ENCODE measurements at places on chromosomes 16 and 17.

- peak; percentile 61 for DNase-seq
These were observed 29.3 kb downstream of the MAF start for GRCh38 chr16:79571065-79571902.

GRCh38 chr16:81796583-81797346 lies 17.7 kb downstream of the PLCG2 start:
- no peak for DNase-seq

GRCh38 chr16:82241469-82242052 lies 71.5 kb upstream of the MPHOSPH6 start:
- no peak for DNase-seq

- no peak for DNase-seq
These were observed 59.9 kb upstream of the CDH5 start for GRCh38 chr16:66306366-66307150.

GRCh38 chr17:1474402-1475189 lies 17.9 kb downstream of the MYO1C start:
- DNase-seq = no peak

DNA sequence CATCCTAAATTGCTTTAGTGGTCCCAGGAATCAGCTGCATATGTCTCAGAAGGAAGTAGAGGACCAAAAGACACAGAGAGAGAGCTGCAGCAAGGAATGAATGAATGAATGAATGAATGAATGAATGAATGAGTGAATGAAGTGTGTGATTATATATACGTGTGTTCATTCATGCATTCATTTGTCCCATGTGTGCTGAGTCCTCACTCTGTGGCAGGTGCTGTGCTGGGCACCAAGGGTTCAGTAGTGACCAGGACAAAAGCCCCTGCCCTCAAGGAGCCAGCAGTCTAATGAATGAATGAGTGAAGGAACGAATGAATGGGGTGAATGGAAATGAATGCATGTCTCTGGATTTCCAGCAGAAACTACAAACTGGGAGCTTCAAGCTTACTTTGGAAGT lies 9.4 kb downstream of the CNGB1 start:
- DNase-seq = no peak

DNA sequence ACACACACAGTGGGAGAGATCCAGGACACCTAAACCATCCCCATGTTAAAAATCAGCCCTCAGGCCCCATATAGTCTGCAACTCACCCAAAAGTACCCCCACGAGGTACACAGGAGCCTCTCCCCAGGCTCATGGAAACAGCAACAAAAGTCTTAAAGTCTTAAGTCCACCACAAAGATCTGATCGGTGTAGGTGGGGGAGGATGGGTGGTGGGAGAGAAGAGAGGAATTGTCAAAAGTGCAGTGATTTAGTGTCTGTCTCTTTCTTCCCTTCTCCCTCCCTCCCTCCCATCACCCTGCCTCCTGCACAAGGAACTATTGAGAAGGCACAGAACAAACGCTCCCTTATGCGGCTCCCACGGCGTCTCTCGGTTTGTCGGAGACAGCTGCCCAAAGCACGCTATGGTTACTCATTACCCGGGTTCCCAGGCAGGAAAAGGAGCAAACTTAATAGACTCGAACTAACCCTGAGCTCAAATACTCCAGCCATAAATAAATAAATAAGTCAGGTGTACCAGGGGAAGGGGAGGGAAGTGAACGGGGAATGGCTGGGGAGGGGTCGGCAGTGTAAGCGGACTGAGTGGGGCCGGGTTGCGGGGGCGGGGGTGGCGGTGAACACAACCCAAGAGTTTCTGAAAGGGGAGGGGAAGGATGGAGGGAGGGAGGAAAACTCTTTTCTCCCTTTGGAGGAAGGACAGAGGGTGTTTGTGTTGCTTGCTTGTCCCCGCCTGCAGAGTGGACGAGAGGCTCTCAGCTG lies 477.4 kb downstream of the SLC39A11 start:
- no peak for DNase-seq

- DNase-seq = no peak
These were observed 231.3 kb upstream of the CDH11 start for GRCh38 chr16:65353183-65353582.

- no peak for DNase-seq
These were observed 84.8 kb downstream of the CDYL2 start for GRCh38 chr16:80719573-80719972.

- DNase-seq = no peak
These were observed 8.1 kb downstream of the ZCCHC14 start for GRCh38 chr16:87484487-87485331.

- no peak for DNase-seq
These were observed 168.5 kb downstream of the UTP18 start for GRCh38 chr17:51428668-51429495.

GRCh38 chr17:70121126-70121525 lies 46.1 kb downstream of the KCNJ16 start:
- DNase-seq = no peak

DNA sequence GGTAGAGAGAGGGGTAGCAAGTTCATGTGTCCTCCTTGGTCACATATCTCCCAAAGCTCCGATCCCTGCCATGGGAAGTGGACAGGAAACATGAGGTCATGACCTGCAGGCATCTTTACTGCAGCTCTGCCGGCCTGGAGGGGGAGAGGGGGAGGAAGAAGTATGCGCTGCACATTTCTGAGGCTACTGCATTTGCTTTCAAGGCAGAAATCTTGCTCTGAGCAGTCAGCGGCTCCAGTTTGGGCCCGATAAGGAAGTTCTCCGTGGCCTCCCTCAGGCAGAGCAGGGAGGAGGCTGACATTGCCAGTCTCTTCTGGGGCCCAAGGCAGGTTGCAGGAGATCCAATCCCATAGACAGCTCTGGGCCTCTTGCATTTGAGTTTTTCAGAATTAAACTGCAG lies 1.5 kb upstream of the NHERF1 start:
- DNase-seq = no peak

- peak; percentile 90 for DNase-seq
These were observed 219.5 kb downstream of the NTN1 start for GRCh38 chr17:9240659-9241370.

- no peak for DNase-seq
These were observed 4.1 kb downstream of the PRCD start for GRCh38 chr17:76543826-76544545.

DNA sequence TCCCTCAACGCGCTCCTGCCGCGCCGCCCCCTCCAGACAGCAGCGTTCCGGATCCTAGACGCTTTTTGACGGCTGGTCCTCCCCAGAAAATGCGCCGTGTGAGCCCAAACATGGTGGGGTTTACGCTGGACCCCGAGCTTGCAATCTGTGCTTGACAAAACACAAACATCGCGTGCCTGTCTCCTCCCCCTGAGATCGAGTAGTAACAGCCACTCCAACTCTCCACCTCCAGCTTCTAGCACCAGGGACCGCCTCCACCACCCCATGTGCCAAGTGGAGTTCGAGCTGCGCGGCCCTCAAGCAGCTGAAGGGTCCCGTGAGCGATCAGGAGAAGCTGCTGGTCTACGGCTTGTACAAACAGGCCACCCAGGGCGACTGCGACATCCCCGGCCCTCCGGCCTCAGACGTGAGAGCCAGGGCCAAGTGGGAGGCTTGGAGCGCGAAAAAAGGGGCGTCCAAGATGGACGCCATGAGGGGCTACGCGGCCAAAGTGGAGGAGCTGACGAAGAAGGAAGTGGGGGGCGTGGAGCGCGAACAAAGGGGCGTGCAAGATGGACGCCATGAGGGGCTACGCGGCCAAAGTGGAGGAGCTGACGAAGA lies 656 bp upstream of the GEMIN4 start:
- peak; percentile 80 for DNase-seq

- DNase-seq = no peak
These were observed 1171.5 kb upstream of the GOT2 start for GRCh38 chr16:59905606-59906005.

GRCh38 chr16:51952500-51952899 lies 594.4 kb downstream of the TOX3 start:
- no peak for DNase-seq

GRCh38 chr17:82332669-82333278 lies 792 bp downstream of the SECTM1 start:
- no peak for DNase-seq

DNA sequence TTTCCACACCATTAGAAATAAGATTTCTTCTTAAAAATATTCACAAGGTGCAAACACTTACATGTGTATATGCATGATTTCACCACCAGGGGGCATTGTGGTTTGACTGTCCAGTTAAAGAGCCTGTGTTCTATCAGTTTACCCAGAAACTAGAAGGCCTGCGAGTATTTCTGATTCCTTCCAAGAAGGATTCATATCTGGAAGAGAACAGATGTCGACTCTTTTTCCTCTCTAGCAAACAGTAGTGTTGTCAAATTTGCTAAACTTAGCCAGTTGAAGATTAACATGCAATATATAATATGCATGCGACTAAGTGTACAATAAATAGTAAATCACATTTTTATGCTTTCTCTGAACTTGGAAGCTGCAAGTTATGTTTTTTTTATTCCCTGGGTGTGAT lies 404.1 kb downstream of the WWOX start:
- peak; percentile 89 for DNase-seq

DNA sequence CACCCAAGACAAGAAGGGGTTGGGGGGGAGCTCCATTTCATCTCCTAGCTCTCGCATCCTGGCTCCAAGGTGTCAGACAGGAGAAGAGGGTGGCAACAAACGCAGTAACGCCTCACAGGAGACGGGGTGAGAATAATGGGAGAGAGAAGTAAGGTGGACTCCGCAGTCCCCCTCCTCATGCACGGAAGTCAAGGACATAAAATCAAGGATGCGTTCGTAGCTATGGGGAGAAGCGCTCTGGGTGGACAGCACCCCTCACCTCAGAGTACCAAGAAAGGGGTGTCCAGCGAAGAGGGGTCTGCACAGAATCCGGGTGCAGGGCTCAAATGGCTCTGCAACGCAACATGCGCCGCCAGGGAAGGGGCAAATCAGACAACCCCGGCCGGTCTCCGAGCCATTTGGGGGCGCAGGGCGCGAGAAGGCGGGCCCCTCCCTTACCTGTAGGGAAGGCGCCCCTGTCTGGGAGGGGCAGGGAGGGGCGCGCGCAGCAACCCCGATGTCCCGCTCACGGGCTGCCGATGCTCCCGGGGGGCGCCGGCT lies 555 bp downstream of the HDAC5 start:
- no peak for DNase-seq

- DNase-seq = no peak
These were observed 603.9 kb downstream of the KCNJ2 start for GRCh38 chr17:70773258-70773657.

All from uterus (tissue), 4 donors.